ENCODE measurements at places on chromosomes 1 and 21.

GRCh38 chr1:55724551-55725325 is 509.6 kb upstream of the USP24 start:
- no peak for DNase-seq

- no peak for DNase-seq
Observed at GRCh38 chr1:15584489-15585363, at the start of gene AGMAT. TSS of gene AGMAT (minus strand) at chr1:15585051. CDS start at chr1:15584967, 84 bp downstream.

GRCh38 chr1:1883092-1883873 is 7.6 kb downstream of the GNB1 start:
- no peak for DNase-seq

DNA sequence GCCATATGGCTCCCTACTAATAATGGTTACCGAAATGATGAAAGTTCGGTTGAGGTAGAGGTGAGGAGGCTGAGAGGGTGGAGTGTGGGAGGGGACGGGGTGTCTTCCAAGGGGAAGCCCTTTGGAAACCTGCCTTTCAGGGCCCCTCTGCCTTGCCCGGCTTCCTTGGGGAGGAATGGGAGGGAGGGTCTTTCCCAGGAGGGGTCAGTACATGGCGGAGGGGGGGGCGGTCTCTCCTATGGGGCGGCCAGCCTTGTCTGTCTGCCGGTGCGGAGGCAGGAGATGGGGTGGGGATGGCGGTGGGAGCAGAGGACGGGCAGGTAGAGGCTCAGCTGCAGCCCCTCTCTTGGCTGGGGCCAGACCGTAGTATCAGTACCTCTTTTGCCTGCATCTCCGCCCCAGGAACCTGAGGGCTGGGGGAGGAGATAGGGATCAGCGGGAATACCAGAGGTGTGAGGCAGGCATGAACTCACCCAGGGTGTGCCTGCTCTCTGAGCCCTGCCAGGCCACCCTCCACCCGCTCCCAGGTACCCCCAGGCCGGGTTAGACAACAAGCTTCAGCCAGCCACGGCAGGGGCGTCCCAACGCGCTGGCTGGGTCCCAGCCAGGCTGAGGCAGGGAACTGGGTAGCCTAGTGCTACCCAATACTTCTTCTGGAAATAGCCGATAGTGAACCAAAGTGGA is 79.4 kb upstream of the POU3F1 start:
- no peak for DNase-seq

- no peak for DNase-seq
Observed at GRCh38 chr1:51649593-51650091, 32.8 kb downstream of the OSBPL9 start.

All from left renal pelvis (tissue), 4 donors.